ENCODE measurements at places on chromosomes 16 and 17.

DNA sequence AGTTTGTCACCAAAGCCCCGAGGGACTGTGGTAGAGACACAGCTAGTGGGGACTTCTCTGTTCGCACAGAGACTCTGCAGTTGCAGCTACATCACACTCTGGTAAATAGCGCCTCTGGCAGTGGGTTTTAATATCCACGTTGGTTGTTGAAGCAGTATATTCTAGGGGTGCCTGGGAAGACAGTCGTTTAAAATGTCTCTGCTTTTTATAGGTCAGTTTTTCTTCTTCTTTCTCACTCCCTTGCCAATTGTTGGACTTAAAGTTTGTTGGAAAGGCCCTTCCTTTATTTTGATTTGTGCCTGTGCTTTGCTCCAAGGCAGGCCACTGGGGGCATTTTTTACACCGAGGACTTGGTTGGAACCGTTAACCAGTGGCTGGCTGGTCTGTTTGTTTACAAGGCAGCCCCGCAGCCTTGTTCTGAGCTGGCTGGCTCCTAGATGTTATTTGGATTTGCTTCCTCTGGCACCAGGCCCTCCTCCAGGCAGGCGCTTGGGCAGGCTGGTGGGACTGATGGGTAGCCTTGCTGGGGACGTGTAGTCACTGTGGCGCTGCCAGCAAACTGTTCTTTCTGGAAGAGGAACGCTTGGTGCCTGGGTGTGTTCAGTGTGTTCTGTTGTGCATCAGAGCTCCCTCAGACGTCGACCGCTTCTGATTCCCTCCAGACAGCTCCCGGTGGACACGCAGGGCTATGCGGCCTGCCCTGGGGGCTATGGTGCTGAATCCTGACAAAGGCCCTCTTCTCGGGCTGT lies 218.2 kb upstream of the CHMP6 start:
- DNase-seq: peak; percentile 82

- DNase-seq: peak; percentile 62
These were observed 6.5 kb downstream of the SCGB1C2 start for GRCh38 chr17:143785-144281.

DNA sequence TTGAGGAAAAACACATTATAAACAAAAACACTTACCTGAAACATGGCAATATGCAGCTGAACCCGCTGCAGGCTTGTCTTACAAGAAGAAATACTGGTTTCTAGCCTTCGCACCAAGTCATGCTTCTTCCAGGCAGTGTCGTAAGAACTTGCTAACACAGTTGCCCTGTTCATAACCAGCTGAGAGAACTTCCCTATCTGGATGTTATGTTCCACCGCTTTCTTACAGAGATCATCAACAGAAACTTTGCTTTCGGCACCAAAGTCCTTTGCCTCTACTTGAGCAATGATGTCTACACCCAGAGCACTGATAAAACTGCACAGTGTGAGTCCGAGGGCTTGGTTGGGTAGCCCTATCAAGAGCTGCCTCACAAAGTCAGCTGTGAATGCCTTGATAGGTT lies 27.9 kb upstream of the ARL6IP1 start:
- no peak for DNase-seq

DNA sequence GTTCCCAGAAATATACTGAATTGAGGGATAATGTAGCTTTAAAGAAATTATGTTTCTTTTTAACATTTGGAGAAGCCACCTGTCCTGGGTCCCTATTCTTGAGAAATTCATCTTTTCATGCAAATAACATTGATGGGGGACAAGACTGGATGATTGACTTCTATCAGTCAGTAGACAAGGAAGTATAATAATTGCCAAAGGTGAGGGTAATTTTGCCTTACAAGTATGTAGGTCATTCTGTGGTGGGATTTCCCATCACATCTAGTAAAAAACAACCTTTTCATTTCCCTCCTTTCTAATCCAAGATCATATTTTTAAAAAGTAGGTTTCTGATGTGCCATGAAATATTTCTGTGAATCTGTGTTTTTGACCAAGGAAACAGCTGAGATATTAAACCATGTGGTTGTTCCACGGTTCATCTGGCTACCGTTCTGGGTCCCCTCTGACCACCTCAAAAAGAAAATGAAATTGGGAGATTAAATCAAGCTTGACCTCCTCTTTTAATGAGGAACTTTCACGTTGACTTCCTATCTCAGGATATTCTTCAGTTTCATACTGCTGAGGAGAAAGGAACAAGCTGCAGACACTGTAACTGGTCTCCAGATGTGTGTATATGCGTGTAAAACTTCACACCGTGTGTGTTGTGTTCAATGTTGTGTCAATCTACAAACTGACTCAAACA lies 138.6 kb downstream of the MAP2K6 start:
- no peak for DNase-seq

- DNase-seq: no peak
These were observed 3.3 kb downstream of the CD2BP2 start for GRCh38 chr16:30351586-30352419.

- DNase-seq: peak; percentile 31
These were observed 817 bp downstream of the NDUFAF8 start for GRCh38 chr17:81239714-81240555.

DNA sequence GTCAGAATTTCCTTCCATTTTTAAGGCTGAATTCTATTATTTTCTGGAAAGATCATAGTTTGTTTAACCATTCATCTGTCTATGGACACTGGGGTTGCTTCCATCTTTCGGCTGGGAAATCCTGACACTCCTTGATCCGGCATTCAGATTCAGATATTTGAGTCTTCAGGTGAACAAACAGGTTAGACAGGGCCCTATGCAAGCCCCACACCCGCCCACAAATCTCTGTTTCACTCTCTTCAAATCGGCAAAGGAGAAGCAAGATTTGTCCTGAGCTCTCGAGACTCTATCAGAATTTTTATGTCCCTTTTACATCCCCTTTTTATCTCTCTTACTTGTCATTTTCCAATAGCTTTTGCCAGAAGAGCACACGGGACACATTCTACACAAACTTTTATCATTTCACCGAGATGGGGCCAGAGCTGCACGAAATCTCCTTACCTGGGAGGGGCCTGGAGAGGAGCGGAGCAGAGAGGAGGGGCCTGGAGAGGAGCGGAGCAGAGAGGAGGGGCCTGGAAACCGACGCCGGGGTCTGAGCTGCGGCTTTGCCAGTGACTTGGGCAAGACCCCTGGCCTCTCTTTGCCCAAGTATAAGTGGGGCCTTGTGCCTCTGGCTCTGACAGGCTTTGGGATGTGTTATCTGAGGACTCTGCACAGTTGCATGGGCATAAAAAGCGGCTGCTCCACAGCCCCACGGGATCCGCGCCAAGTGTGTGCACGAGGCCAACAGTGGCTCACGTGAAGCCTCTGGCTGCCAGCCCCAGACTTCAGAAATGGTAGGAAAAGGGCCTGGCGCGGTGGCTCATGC lies 54.3 kb upstream of the RBFOX3 start:
- DNase-seq: no peak

DNA sequence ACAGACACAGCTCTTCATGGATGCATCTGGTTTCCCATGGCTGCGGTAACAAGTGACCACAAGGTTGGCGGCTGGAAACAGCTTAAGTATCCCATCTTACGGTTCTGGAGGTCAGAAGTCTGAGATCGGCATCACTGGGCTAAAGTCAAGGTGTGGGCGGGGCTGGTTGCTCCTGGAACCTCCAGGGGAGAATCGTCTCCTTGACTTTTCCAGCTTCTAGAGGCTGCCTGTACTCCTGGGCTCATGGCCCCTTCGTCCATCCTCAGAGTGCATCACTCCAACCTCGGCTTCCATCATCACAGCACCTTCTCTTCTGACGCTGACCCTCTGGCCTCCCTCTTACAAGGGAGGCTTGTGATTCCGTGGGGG lies 12.9 kb upstream of the CRISPLD2 start:
- DNase-seq: no peak

GRCh38 chr16:85027349-85027957 lies at the start of gene KIAA0513:
KIAA0513 (plus strand) TSS chr16:85027795; CDS start chr16:85067072, 39,277 bp downstream.
- DNase-seq: peak; percentile 93

DNA sequence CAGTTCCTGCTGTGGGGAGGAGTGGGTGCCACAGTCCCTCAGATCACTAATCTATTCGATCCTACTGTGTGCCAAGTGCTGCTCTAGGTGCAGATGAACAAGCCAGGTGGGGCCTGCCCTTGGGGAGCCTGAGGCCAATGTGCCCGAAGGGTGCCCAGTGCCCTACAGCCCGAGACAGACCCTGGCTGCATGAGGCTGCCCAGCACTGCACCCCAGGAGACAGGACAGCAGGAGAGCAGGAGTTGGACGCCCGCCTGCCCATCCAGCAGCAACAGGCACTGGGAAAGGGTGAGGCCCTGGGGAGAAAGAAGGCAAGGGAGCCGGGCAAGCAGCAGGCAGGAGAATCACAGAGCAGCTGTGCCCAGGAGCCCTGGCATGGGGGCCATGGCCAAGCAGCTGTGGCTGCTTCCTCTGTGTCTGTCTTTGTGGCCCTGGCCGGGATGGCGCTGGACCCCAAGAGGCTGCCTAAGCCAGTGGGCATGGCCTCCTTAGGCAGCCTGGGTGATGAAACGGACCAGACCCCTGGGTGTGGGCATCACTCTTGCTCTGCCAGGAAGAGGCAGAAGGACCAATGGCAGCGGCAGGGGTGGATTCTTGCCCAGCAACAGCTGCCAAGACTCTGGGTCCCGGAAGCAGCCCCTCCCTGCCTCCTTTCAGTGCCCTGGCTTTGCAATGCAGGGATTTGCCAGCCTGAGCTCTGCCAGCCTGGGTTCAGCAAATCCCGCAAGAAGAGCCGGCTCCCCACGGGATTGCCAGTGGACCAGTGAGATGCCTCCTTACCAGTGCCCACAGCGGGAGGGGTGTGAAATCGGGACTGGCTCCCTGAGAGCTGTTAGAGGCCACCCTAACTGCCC lies 179.6 kb upstream of the TNRC6C start:
- no peak for DNase-seq

- no peak for DNase-seq
These were observed 10.9 kb upstream of the MYO15B start for GRCh38 chr17:75576661-75577060.

DNA sequence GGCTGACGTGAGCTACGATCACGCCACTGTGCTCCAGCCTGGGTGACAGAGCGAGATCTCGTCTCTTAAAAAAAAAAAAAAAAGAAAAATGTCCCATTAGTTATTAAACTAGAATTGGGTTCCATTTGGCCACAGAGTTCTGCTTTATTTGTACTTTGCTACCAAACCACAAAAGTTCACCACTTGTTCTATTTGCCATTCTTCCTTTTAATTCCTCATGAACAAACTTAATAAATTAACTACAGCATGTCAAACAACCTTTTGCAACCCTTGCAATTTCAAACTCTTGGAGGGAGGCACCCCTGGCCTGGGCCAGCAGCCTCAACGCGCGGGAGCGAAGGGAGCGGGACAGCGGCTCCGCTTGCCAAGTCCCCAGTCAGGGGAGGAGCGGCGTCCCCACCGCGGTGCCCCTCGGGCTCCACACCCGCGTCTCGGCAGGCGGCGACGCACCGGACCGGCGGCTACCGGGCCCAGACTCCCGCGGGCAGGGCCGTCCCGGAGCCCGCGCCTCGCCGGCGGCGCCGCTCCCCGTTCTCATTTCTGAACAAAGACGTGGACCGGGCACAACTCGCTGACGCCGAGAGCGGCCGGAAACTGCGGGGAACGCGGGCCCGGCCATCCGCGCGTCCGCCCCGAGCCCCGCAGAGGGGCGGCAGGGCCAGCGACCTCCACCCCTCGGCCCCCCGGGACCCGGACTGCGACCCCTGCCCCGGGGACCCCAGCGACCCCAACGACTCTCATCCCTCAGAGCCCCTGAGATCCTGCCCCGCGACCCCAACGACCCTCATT lies 775 bp downstream of the CYTH1 start:
- peak; percentile 43 for DNase-seq

DNA sequence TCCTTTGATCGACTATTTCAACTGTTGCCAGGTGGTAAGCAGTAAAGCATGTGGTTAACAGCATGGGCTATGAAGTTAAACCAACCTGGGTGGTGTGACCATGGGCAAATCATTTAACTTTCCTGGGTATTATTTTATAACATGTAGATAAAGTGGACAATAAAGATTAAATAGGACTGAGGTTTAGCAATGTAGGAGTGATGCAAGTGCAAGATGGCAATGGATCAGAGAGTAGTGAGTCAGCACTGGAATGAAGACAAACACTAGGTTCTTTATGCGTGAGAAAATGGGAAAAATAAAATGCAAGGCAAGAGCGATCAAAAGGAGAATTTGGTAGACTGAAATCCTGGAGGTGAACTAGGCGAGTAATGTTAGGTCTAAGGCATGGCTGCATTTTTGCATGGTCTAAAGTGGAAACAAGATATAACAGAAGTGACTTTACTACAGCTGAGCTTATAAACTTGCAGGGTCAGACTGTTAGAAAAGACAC lies 222.4 kb upstream of the AXIN2 start:
- DNase-seq: peak; percentile 85

DNA sequence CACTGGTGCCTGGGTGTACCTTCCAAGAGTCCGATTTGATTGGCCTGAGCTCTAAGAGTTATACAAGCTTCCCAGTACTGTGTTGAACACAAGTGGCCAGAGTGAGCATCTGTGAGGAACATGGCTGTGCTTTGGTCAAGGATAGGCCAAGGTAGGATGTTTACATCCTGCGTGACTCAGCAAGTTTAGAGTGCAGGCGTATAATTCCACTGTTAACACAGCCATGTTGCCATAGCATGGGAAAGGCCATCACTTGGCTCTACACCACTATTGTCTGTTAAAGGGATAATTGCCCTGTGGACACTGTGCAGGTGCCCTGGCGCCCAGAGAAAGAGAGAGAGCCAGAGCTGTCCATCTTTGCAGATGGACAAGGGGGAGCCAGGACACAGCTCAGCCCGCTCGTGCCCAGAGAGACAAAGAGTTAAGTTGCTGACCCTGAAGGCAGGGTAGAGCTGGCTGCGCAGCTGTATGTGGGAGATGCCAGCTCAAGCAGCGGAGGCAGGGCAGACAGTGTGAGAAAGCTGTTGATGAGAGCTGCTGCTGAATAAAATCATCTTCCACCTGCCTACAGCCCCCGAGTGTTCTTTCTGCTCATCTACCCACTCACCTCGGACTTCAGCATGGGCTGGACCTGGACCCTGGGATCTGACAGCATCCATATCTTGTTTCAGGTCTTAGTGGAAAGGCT lies 11.7 kb downstream of the CFAP52 start:
- no peak for DNase-seq

- DNase-seq: peak; percentile 18
These were observed 7.0 kb upstream of the C1QTNF8 start for GRCh38 chr16:1102921-1103635.

DNA sequence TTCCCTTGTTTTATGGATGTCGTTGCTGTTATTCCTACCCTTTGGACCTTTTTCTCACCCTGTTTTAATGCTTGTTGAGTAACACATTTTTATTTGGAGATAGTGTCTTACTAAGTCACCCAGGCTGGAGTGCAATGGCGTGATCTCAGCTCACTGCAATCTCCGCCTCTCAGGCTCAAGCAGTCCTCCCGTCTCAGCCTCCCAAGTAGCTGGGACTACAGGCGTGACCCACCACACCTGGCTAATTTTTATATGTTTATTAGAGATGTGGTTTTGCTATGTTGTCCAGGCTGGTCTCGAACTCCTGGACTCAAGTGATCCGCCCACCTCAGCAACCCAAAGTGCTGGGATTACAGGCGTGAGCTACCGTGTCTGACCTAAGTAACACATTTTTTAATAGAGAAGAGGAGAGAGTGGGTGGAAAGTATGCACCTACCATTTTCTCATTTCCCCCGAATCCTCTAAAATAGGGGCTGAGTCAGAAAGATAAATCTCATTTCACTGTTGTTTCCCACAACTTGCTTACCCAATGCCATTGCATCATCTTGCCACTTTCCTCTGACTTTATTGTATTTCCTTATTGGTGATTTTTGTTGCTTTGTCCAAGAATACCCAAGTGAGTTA lies 7.0 kb downstream of the DHX40 start:
- DNase-seq: peak; percentile 45

Measured in mesenchymal stem cell (in vitro differentiated cells and primary cell).